Activated CD8-positive, alpha-beta T cell treated with anti-CD3 and anti-CD28 coated beads for 36 hours (primary cell): ENCODE measurements at places on chromosomes 1 and 21. TPM values are rescaled to one million over a fixed set of nuclear protein-coding genes. Genes with fewer than 3 reads are reported as not detected.

The CHD5 gene
- 0.61 TPM for total RNA-seq

The GLMN gene
- 16.8 TPM for total RNA-seq

The NTMT2 gene
- not detected for total RNA-seq

The TXLNA gene
- 73.3 TPM for total RNA-seq

The ABCA4 gene
- total RNA-seq = not detected

The RXRG gene
- not detected for total RNA-seq

- DNase-seq = no peak
Observed at GRCh38 chr1:214665606-214666110, 62.7 kb downstream of the CENPF start.

DNA sequence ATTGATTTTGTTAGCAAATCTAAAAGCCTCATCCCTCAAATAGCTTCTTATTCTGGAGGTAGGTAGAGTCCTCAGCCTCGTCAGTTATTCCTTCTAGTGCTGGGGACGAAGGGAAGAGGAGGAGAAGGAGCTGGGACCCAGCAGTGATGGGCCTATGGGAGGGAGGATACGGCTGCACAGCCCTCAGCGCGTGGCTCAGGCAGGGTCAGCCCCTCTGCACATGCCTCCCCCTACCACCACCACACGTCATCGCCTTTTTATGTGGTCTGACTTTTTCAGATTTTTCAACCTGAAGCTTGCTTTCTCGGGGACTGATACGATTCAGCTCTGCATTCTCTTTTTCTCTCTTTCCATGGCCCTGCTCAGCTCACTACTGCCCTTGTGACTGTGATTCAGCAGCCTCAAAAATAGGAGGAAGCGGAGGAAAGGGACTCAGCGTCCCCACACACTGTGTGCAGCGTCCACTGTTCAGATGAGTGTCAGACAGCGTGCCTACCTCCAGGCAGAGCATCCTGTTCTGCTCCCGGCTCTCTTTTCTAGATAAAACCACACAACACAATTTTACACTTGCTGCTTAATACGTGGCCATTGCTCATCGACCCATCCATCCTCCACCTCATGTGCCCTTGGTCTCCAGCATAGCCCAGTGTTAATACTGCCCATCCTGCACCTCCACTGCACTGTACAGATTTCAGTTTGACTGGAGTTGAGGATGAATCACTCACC, 827 bp downstream of the OR2B11 start:
- DNase-seq = peak; percentile 27

- no peak for DNase-seq
Observed at GRCh38 chr21:31660259-31660565, 719 bp downstream of the SOD1 start.

DNA sequence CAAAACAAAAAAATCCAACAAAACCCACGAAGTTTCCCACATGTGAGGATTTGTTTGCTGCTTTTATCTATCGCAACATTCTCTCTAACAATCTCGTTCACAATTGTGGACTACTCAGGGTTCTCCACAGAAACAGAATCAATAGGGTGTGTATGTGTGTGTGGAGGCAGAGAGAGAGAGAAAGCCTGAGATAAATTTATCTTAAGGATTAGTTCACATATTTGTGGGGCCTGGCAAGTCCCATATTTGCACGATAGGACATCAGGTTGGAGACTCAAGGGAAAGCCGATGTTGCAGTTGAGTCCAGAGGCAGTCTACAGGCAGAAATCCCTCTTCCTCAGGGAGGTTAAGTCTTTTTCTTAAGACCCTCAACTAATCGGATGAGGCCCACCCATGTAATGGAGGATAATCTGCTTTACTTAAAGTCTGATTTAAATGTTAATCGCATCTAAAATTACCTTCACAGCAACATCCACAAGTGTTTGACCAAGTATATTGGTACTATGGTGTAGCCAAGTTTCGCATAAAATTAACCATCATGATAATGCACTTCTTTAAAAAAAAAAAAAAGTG, 31.7 kb downstream of the ADAMTS1 start:
- no peak for DNase-seq

- peak; percentile 45 for DNase-seq
Observed at GRCh38 chr1:229557913-229558414, 543 bp downstream of the ABCB10 start.

- DNase-seq = no peak
Observed at GRCh38 chr1:8378178-8378577, 60.3 kb downstream of the SLC45A1 start.

DNA sequence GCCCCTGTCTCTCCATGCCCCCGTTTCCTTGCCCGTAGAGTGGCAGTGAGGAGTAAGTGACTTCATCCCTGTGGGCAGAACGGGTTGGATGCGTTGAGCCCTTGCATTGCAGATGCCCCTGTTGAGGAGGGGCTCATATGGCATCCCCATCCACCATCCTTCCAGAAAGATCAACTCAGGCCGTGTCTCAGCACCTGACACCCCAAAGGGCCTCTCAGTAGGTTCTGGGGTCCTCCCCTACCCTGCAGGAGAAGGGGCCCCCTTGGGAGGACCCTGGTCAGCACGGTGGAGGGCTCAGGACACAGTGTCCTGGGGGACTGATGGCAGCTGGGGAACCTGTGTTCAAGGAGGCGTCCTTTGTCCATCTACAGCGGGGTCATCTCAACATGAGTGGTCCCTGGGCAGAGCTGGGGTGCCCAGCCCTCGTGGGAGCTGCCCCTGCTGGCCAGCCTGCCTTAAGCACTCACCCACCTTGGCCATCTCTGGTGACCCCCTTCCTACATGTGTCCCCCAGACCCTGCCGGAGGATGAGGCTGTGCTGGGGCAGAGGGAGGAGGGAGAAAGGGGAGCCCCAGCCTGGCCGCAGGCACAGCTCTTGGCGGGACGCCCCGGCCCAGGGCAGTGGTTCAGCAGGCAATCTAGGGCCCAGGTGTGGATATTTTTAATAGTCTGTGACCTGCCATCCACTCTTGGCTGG, 48.2 kb upstream of the ACTRT2 start:
- no peak for DNase-seq

GRCh38 chr1:78070758-78071157, 25.0 kb downstream of the GIPC2 start:
- DNase-seq = no peak

- DNase-seq = no peak
Observed at GRCh38 chr1:29096231-29096886, 27.3 kb downstream of the TMEM200B start.

DNA sequence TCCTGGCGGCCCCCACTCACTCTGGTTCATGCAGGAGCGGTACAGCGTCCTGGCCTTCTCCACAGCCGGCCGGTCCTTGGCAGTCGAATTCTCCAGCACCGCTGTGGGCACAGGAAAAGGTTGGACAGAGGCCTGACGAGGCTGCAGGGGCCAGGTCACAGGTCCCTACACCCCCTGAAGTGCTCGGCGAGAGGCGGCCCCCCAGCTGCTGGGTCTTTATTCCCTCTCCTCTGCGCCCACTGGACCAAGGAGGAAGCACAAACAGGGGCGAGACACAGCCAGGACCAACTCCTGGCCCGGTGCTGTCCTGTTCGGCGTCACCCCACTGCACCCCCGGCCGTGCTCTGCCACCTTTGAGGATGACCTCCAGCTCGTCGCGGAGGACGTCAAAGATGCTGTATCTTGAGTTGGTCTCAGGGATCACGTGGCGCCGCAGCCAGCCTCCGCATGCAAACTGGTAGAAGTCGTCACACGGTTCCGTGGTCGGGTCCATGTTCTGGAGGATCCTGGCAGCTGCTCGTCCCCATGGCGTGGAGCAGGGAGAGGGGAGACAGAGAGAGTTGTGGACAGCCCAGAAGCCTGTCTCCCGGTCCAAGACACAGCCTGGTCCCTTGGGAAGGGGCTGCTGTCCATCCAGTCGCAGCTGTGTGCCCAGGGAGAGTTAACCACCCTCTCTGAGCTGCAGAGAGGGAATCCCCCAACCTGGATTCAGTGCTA, 22.9 kb downstream of the PRXL2B start:
- no peak for DNase-seq

DNA sequence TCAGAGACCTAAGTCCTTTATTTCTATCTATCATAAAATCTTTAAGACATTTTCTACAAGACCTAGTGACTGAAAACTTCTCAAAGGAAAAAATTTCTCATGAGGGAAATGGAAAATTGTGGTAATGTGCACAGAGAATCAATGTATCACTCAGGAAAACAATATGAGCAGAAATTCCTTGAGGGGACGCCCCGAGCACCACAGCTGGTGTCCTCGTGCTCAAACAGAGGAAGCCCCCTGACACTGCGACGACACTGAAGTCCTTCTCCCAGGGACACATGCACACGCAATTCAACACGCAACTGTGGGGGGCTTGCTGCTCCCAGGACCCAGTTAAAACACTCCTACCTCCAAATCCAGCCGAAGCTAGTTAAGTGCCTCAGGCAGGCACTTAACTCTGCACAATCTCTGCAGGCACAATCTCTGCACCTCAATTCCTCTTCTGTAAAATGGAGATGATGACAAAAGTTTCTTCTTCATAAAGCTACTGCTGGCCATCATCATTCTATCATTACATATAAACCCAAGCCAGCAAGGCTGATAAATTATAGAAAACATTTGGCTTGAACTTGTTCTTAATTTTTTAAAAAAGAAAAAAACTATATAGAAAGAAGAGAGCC, 16.0 kb downstream of the ZBTB17 start:
- peak; percentile 73 for DNase-seq
